ELF-1 (cell line): ENCODE measurements at places on chromosomes 5 and 9.

DNA sequence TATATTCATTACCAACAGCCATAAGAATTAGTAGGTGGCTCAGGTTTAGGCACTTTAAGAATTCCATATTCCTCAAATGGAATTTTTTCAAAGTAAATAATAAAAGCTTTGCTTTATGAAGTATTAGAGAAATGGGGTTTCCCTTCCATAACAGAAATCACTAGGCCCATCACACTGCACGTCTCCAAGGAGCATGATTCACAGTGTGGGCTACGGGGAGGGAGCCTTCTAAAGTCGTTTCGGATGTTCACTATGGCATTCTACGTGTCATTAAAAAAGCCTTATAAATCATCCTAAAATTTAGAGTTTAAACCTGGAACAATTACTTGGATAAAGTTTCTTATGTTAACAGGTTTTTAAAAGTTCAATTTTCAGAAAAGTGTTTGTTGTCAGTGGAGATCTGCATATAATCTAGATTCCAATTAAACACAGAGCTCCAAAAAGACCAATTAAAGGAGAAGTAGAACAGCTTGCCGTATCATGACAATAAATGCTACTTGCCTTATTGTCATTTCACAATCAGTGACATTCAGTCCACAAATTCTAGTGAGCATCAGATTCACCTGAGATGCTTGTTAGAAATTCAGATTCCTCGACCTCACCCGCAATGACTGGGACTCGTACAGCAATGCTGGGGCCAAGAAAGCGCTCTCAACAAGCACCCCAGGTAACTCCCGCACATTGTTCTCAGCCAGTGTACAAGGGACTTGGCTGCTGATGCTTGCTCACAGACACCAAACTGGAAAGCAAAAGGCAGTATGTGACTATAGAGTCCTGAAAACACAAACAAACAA lies 115.7 kb downstream of the NFIB start:
- DNase-seq: no peak

DNA sequence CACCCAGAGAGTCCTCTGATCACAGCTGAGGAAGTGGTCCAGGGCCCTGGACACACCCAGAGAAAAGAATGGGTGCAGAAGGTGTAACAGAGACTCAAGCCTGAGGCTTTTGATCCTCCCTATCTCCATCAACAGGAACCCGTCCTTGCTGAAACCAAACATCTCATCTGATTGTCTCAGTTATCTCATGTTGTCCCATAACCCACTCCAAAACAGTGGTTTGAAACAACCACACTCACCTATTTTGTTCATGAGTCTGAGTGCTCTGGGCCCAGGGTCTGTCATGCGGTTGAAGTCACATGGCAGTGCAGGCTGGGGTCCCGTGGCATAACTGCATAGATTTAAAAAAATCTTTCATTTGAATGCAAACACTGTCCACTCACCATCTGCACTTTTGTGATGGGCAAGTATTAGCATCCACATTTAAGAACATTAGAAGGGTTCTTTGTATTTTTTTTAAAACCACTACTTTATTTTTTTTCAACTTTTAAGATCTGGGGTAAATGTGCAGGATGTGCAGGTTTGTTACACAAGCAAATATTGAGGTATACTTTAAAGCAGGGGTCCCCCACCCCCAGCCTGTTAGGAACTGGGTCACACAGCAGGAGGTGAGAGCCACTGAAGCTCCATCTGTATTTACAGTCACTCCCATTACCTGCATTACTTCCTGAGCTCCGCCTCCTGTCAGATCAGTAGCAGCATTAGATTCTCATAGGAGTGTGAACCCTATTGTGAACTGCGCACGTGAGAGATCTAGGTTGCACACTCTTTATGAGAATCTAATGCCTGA lies 255.8 kb downstream of the ROR2 start:
- no peak for DNase-seq

- DNase-seq: no peak
Measured at GRCh38 chr9:91935805-91936514, 14.1 kb downstream of the ROR2 start.

DNA sequence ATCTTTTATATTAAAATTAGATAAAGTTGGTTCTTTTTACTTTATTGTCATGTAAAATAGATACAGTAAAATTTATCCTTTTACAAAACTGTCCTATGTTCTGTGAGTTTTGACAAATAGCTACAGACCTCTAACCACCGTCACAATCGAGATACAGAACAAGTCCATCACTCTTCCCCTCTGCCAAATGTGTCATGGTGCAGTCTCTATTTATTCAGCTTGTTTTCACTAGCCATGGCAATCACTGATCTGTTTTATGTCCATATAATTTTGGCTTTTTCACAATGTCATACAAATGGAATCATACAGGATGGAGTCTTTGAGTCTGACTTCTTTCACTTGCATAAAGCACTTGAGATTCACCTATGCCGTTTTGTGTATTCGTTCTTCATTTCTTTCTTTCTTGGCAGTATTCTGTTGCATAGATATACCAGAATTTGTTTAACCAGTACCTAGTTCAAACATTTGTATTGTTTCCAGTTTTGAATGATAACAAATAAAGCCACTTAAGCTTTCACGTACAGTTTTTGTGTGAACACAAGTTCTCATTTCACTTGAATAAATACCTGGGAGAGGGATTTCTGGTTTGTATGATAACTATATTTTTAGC lies 273.2 kb upstream of the MPDZ start:
- DNase-seq: no peak

DNA sequence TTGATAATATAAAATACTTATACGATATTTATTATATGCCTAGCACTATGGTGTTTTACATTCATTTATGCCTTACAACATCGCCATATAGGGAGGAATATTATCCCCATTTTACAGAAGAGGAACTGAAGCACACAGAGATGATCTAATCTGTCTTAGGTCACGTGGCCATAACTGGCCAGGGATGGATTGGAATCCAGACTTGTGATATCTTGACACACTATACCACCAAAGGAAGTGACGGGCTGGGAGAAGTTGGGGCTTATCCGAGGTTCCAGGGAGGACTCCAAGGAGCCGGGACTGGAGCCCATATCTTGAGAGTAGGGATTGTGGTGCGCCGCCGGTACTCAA lies 129.8 kb downstream of the TMEM174 start:
- no peak for DNase-seq

GRCh38 chr9:72289401-72289800 lies 75.6 kb downstream of the ZFAND5 start:
- no peak for DNase-seq

DNA sequence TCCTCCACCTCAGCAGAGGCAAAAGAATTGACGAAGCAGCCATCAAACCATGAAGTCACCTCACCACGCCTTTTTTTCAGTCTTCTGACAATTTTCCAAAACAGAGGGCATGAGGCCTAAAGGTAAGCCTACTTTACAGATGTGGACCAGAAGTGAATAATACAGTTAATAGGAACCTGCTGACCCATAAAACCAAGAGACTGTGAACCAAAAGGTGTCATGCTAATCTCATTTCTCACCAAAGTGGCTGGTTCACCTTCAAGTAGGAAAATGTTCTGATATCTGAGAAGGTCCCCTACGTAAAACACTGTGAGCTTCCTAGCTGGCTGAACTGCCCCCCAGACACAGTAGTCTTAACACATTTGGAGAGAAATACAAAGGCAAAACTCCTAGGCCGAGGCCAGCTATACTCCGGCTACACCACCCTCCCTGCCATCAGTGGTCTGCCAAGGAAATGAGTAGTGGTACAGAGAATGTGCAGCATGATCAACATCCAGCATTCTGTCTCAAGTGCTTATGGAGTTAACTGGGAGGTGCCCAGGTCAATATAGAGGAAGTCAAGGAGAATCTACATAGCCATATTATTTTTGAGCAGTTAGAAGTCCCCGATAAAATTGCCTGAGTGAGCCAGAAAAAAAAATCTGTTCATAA lies 19.3 kb upstream of the F2RL2 start:
- DNase-seq: no peak

GRCh38 chr5:8633696-8634095 lies 764.7 kb downstream of the MTRR start:
- DNase-seq: no peak

DNA sequence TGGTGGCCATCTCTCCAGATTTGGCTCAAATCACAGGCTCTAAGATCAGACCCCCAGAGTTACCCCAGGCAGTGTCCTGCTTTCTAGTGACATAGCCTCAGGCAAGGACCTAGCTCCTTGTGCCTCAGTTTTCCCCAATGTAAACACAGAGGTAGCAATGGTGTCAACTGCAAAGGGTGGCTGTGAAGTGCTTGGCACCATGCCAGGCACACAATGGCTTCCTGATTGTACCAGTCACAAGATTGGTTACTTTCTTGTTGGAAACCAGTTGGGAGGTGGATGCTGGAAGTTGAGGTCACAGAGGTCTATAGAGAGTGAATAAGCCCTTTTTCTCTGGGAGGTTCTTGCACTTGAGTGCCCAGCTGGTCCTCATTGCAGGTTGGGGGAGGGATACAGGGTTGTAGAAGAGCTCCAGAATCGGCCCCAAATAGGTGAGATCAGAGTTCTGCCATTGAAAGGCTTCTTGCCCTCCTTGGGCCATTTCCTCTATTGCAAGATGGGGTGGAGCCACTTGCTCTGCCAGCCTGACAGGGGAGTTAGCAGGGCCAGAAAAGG lies 2.3 kb downstream of the STKLD1 start:
- DNase-seq: no peak
